ENCODE measurements at places on chromosomes 16 and 17.
A peak's percentile ranks its signal among the peaks of the same experiment; 100 is the strongest.

- DNase-seq: no peak
Measured at GRCh38 chr16:51321251-51321650, 170.2 kb upstream of the SALL1 start.

DNA sequence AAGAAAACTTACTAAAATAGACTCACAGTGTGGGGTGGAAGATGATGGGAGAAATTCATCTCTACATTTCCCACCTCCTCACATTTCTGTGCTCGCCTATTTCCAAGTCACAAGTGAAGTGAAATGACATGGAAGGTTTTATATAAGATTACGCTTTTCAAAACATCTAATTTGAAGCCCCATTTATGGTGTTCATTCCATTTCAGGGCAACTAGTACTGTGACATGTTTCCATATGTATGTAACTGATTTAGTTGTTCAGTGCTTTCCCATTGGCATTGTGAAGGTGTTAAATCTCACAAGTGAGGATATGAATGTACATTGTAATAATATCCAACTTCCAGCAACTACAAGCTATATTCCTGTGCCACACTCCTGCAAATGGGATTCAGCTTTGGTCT is 1174.8 kb downstream of the CDH11 start:
- no peak for DNase-seq

- no peak for DNase-seq
Measured at GRCh38 chr16:1723450-1724147, 17.6 kb downstream of the MAPK8IP3 start.

GRCh38 chr17:28141313-28141712 is 98.8 kb downstream of the NLK start:
- DNase-seq: no peak

- no peak for DNase-seq
Measured at GRCh38 chr16:63496282-63496681, 1460.0 kb upstream of the CDH8 start.

- no peak for DNase-seq
Measured at GRCh38 chr17:63998050-63998720, at the start of gene PRR29. Gene PRR29 (plus strand): TSS chr17:63998351. CDS start chr17:63998365, 14 bp downstream.

DNA sequence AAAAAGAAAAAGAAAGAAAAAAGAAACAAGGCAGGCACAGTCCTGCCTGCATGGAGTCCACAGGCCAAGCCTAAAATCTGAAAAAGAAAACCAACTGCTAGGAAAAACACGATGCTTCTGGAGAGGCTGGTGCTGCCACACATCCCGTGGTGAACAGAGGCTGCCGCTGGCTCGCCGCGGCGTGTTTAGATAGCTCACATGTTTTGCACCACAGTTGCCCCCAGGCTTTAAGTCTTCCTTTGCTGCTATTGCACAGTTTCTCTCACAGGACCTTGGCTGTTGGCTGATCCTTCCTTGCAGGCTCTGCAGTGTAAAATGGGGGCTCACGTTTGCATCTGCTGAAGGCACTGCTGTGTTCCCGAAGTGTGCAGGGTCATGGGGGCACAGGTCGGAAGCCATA is 8.6 kb downstream of the SLC6A4 start:
- no peak for DNase-seq

DNA sequence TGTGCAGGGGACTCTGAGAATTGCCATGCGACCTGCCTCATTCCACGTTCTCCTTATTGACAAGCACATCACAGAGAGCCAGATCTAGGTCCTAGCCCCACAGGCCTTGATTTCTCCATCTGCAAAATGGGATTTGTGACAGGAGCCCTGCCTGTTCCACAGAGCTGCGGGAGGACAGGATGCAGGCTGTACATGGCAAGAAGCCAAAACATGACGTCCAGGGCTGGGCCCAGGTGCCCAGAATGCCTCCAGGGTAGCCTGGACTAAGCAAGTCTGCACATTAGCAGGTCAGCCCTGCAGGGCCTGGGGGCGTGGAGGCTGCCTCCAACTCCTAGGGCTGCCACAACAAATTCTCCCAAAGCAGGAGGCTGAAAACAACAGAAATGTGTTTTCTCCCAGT is 235.7 kb upstream of the SDK2 start:
- DNase-seq: no peak

- peak; percentile 1 for DNase-seq
Measured at GRCh38 chr17:17940441-17940911, 31.7 kb downstream of the TOM1L2 start.

DNA sequence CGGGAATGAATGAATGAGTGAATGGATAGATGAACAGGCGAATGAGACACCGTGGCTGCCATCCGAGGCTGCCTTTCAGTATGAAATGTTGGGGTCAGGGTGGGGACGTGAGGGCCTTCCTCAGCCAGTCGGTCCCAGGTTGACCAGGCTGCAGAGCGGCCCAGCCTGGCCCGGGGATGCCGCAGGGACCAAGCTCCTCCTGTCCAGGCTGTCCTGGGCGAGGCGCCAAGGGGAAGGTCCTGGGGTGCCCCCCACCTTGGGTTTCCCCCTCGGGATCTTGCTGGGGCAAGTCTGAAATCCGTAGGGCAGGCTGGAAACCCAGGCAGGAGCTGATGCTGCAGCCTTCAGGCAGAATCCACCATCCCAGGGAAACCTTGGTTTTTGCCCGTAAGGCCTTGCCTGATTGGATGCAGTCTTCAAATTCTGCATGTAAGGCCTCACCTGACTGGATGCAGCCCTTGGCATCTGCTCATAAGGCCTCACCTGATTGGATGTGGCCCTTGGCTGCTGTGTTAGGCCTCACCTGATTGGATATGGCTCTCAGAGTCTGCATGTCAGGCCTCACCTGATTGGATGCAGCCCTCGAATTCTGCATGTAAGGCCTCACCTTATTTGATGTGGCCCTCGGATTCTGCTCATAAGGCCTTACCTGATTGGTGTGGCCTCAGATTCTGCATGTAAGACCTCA is 61.7 kb upstream of the ZNF469 start:
- no peak for DNase-seq

DNA sequence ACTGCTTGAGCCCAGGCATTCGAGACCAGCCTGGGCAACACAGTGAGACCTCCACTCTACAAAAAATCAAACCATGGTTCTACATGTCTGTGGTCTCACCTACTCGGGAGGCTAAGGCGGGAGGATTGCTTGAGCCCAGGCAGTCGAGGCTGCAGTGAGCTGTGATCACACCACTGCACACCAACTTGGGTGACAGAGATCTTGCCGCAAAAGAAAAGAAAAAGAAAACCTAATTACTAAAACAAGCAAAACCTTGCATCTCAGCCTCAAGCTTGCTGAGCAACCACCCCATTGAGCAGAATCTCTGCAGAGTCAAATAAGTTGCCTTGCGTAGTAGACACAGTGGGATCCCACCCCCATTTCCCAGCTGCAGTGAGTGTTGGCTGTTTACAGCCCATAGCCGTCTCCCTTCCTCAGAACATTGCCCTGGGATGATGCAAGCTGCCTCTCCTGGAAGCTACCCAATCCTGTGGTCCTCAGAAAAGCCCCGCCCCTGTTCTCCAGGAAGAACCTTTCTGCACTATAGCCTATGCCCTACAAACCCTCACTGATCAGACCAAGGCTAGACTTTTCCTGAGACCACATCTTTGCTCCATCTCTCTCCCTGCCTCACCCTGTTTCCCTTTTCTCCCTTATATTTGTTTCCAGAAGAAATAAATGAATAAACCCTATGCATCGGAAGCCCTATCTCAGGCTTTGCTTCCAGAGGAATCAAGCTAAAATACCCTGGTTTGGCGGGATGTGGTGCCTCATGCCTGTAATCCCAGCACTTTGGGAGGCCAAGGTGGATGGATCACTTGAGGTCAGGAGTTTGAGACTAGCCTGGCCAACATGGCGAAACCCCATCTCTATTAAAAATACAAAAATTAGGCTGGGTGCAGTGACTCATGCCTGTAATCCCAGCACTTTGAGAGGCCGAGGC is 16.7 kb upstream of the ERN2 start:
- DNase-seq: peak; percentile 5

DNA sequence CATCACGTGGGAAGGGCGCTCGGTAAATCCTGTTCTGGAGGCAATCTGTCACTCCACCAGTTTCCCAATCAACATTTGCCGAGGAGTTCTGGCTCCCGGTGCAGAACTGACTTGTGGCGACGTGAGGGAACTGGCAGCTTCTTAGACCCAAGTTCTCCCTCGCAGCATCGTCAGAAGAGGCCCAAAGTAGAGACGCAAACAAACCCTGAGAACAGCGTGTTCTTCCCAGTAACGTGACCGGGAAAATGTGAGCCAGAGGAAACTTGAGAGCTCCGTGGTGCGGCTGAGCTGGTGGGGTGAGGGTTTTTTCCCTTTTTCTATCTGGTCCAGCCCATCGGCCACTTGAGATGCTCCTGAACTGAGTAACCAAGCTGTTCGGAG is 158.9 kb upstream of the CACNG5 start:
- DNase-seq: no peak

DNA sequence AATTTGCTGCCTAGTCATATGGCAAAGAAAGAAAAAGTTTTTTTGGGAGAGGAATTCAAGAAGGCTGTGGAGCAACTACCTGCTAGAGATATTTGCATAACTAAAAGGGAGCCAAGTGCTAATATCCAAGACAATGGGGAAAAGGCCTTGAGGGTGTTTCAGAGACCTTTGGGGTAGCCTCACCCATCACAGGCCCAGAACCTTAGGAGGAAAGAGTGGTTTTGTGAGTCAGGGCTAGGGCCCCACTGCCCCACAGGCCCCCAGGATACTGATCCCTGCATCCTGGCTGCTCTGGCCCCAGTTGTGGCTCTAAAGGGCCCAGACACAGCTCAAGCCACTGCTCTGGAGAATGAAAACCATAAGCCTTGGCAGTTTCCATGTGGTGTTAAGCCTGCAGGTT is 41.9 kb upstream of the SDK2 start:
- DNase-seq: no peak

DNA sequence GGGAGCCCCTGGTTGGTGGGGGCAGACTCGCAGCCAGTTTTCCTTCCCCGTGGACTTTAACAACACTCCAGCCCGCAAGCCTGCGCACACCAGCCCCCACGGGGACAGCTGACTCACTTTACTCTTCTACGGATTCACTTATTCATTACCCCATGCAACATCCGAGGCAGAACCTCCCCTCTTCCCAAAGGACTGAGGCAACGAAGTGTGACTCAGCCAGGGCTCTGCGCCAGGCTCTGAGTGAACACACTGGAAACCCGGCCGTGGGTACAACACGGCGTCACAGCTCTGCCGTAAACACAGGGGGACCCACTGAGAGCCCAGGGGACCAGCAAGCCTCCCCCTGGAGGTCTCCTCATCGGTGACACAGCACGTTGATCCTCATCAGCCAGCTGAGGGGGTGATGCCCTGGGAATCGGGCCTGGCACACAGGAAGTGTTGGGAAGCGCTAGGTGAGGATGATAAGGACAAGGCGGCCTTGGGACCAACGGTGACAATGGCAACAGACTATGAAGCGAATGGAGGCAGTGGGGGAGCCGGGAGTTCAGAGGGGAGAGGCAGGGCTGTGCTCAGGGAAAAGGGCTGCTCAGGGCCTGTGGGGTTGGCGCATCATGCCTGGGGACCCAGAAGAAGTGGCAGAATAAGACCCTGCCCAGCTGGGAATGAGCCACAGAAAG is 14.6 kb downstream of the COTL1 start:
- DNase-seq: no peak

DNA sequence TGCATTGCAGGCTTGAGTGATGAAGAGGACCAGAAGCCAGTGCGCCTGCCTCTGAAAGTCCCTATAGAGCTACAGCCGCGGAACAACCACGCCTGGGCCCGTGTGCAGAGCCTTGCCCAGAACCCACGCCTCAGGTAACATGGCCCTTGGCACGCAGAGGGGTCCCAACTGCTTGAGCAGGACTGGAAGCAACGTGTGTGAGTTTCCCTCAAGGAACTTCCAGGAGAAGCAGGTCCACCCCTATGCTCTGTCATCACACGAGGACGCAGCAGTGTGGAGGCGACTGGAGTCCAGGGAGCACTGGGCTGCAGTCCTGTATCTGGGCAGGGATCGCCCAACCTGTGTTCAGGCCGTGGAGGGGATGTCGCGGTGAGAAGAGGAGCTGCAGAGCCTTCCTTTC is 25.1 kb upstream of the JPT2 start:
- DNase-seq: no peak

DNA sequence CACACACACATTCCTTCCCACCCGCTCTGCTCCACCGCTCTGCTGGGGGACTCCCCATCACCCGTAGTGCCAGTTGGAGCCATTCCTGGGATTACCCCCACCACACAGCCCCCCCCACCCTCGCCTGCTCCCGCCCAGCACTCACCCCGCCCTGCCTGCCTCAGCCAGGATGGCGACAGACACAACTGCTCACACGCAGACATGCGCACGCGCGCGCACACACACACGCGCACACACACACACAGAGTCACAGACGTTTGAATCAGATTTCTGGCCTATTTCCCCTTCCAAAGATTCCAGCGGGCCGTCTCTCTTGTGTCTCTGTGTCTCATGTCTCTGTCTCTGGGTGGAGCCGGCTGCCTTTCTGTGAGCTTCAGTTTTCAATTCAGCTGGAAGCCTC is 4.4 kb downstream of the CACNA1G start:
- DNase-seq: no peak

GRCh38 chr16:83458612-83459011 is 349.2 kb upstream of the HSBP1 start:
- DNase-seq: no peak

GRCh38 chr17:19763416-19763815 is 15.3 kb upstream of the ALDH3A1 start:
- no peak for DNase-seq

- no peak for DNase-seq
Measured at GRCh38 chr17:27569257-27569722, 61.7 kb upstream of the LGALS9 start.

DNA sequence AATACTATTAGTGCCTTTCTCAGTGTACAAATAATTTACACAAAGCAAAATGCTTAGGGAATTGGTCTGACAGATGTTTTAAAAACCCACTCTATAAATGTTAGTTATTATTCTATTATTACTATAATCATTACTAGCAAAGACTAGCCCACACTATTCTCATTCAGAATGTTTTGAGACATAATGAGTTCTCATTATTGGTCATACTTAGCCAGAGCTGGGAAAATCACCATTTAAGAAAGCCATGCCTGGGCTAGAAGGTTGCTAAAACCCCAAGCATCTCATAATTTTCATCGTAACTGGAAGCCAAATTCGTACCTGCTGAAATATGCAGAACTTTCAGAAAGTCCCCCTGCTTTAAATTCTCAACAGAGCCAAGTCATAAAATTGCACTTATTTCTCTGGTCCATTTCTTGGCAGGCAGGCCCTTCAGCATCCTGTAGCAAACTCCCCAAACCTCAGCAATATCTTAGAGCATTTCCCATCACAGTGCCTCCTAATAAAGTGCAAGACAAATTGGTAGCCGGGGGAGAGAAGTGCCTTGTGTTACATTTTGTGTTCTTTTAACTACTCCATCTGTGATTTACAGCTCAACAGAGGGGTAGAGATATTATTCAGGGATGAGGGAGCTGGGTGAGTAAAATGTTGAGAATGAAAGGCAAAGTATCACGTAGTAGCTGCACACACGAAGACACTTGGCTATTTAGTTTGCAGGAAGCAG is 79.8 kb upstream of the ADAMTS18 start:
- no peak for DNase-seq

Data from NCI-H446 treated with DMSO at 0.1 percent for 48 hours (cell line).